ENCODE measurements at places on chromosomes 7 and 10. TPM values are rescaled to one million over a fixed set of nuclear protein-coding genes. Genes with fewer than 3 reads are reported as not detected.

The MRC1 gene
- 1.2 TPM for total RNA-seq

The WIPF3 gene
- total RNA-seq: 1.2 TPM

The HYAL4 gene
- not detected for total RNA-seq

The SGCE gene
- 1.2 TPM for total RNA-seq

The CYP2C18 gene
- total RNA-seq: 27.2 TPM

The SLC18A3 gene
- not detected for total RNA-seq

The ITPRID1 gene
- total RNA-seq: 0.28 TPM

The LLCFC1 gene
- total RNA-seq: not detected

The LRRC17 gene
- total RNA-seq: 0.32 TPM

The ANKRD61 gene
- not detected for total RNA-seq

The PLEKHS1 gene
- 1.0 TPM for total RNA-seq

The UMAD1 gene
- total RNA-seq: 5.3 TPM

The UTF1 gene
- total RNA-seq: not detected

The AZGP1 gene
- 10.8 TPM for total RNA-seq

The PDE6C gene
- total RNA-seq: not detected

The TDRD1 gene
- not detected for total RNA-seq

The RSBN1L gene
- 9.9 TPM for total RNA-seq

The PNLIPRP1 gene
- total RNA-seq: not detected
